ENCODE measurements at places on chromosomes 3 and 15.

DNA sequence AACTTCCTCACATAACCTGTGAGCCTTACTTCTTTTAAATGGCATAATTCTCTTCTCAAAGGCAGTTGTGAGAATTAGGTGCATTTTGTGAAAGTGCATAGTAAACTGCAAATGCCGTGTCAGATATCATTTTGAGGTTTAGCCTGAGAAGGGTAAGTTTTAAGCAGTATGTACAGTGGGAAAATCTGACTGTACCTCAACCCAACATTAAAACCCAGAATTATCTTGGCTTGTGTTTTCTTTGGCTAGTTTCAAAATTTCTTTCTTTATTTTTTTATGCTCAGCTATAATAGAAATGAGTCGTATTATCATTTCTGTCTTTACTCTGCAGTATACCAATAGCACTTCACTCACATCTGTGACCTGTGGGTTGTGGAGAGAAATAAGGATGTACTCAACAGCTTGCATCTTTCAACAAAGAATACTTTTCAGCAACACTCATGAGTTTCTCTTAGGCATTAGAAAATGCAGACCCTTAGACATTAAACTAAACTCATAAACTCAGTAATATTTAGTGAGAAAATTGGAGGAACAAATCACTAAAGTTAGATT is 65.7 kb downstream of the RASA2 start:
- peak; percentile 55 for ATAC-seq

- no peak for ATAC-seq
Observed at GRCh38 chr3:136135039-136135802, 60.9 kb downstream of the MSL2 start.

GRCh38 chr15:65249641-65250040 is 37.0 kb downstream of the PARP16 start:
- peak; percentile 99 for ATAC-seq

GRCh38 chr3:107892955-107893624 is 197.7 kb downstream of the CD47 start:
- ATAC-seq = no peak

- no peak for ATAC-seq
Observed at GRCh38 chr3:10518506-10519150, 13.2 kb upstream of the ATP2B2 start.

DNA sequence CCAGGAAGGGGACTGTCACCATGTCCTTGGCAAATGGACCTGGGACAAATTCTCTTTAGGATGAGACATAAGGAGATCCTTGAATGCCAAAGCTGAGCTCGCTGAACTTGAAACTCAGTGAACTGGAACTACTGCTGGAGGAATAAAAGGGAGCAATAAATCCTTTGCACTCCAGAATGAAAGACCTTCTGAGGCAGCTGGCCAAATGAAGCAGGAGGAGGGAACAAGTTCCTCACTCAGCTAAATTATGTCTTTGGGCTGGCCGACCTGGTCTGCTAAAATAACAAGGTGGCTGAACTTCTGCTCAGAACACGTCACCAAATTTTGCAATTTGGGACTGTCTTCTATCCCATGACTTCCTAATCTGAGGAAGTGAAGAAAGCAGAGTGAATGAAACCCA is 314.7 kb downstream of the LPP start:
- no peak for ATAC-seq

- ATAC-seq = peak; percentile 12
Observed at GRCh38 chr3:195154793-195155535, 116.0 kb downstream of the XXYLT1 start.

DNA sequence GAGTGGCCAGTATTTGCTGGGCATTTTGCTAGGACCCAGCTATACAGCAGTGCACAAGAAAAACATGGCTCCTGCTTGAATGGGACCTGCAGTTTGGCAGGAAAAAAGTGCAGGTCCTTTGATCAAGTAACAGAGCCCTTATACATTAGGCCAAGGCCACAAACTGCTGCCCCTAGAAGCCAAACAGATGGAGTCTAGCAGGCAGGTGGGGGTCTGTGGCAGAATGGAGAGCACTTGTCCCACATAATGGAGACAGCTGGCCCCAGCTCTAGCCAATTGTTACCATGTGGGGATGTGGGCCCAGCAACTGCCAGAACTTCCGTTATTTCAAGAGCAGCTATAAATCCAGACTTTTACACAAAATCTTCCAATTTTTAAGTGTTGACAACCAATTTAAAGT is 79.3 kb downstream of the SHQ1 start:
- no peak for ATAC-seq

- peak; percentile 61 for ATAC-seq
Observed at GRCh38 chr15:37098468-37099318, 1.7 kb downstream of the MEIS2 start.

All from activated CD4-positive, CD25-positive, alpha-beta regulatory T cell treated with anti-CD3 and anti-CD28 coated beads, Interleukin-2, amount 50 U/mL, for 24 hours (primary cell).